ENCODE measurements at places on chromosomes 16 and 17.

DNA sequence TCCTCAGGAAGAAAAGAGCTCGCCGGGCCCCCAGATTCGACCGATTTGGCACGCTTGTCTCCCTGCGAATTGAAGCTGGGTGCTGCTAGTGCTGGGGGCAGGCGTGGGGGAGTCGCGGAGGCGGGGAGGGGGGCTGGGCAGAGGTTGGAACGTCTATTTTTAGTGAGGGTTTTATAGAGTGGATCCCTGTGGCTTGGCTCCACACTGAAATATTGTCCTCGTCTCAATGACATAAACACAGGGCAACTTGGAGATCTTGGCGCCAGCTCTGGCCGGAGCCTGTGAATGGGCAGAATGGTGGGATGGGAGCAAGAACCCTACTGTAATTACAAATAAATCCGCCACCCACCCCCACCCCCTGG lies 15.7 kb upstream of the NOG start:
- DNase-seq: no peak

GRCh38 chr17:13996748-13997147 lies 72.6 kb upstream of the COX10 start:
- no peak for DNase-seq

DNA sequence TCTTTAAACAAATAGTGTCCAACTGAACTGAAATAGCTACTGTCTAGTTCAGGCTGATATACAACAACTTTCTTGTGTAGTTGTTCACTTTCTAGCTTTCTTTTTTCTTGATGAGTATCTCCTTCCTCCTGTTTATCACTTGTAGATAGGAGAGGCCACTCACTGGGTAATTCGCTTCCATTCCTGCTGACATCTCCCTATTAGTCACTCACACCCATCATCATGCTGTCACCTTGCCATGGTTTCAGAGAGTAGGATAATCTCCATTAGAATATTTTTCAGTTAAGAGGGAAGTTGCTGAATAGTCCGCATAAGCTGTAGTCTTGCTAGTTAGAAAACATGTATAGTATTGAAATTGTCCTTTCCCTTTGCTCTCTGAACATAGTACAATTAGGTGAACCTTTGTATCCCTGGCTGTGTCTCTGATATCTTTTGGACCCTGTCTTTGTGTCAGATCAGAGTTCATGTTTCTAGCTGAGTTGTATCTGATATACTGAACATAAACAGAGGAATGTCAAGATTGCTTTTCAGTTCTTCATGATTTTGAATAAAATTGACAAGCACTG lies 64.4 kb upstream of the RASL10B start:
- no peak for DNase-seq

GRCh38 chr16:13332713-13333255 lies 431.4 kb downstream of the SHISA9 start:
- DNase-seq: no peak

DNA sequence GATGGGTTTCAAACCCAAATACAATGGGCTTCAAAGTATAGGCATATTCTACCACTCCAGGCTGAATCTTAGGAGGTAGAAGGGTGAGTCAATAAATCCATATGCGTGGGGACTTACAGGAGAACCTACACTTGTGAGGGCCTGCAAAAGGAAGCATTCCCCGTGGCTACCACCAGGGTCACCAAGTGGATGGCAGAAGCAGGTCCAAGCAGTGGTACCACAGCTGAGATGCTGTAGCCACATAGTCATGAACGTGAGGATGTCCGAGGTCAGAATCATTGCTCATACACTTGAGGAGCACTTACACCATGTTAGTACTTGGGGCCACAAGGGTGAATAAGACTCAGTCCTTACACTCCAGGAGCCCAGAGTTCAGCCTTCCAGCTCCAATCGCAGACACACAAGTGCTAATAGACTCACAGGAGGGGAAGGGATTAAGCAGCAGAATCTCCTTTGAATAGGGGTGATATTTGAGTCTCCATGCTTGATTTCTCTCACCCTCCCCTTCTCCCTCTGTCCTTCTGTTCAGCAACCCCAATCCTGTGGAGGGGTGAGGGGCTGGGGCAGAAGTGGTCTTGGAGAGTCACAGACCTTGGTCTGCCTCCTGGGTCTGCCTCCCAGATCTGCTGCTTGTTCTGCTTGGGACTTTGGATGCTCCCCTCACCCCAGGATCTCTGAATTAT lies 42.5 kb upstream of the ASIC2 start:
- DNase-seq: no peak

DNA sequence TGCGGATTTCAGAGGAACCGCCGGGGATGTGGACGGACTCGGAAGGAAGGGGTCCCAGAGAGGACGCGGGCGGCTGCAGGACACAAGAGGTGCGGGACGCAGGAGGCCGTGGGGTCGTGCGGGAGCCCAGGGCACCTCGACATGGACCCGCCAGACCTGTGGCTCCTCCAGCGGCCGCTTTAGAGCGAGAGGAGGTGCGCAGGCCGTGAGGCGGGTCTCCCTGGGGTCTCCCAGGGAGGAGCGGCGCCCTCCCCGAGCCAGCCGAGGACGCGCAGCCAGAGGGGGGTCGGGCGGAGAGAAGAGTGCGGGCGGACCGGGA lies 6.8 kb upstream of the FLYWCH1 start:
- no peak for DNase-seq

DNA sequence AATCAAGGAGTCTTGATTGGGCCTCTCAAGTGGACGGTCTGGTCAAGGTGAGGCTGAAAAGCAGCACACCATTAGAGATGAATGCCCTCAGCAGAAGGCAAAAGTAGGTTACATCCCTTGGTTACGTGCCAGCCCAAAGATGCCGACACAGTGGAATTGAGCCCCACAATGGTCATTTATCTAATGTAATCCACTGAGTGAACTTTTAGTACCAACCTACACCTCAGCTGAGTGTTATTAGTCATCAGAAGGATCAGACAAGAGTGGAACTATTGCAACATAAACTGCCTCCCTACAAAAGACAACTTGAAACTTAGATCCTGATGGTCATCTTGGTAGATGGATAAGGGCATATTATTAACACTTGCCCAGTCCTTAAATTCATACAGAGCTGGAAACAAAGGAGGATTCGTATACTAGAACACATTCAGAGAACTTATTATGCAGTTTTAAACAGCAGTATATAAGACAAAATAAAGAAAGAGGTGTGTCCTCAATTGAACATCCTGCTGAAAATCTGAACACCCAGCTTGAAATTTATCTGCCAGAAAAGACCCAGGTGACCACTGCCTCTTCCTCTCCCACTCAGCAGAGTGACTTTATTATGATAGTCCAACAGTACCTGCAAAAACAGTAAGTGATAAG lies 2.8 kb downstream of the DCUN1D3 start:
- DNase-seq: no peak

GRCh38 chr17:38587947-38588787 lies 17.6 kb downstream of the SRCIN1 start:
- DNase-seq: no peak

DNA sequence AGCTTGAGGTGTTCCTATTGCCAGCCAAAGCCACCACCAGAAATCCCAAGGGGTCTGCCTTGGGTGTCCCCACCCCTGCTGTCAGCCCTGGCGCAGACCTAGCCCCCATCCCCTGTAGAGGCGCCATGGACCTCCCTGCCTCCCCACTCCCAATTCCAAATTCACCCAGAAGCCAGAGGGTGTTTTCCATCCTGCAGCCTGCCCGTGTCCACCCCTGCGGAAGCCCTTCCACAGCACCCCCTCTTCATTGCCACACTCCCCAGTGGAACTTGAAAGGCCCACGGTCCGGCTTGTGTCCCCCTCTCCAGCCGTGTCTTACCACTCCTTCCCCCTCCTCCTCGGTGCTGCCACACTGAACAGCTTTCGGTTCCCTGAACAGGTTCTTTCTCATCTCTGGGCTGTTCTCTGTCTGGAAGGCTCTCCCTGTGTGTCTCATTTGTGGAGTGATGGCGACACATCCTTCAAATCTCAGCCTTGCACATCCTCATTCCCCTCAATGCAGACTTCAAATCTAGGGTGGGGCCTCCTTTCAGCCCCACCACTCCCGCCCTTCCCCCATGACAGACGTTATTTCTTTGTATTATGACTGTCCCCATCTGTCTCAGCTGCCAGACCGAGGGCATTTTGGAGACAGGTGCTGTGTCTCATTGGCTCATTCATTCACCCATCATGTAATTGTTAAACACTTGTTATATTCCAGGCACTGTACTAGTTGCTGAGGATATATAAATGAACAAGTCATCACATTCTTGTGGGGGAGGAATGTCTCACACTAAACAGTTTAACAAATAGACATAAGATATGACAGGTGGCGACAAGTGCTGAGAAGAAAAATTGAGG lies 36.3 kb downstream of the ADGRG5 start:
- DNase-seq: no peak

DNA sequence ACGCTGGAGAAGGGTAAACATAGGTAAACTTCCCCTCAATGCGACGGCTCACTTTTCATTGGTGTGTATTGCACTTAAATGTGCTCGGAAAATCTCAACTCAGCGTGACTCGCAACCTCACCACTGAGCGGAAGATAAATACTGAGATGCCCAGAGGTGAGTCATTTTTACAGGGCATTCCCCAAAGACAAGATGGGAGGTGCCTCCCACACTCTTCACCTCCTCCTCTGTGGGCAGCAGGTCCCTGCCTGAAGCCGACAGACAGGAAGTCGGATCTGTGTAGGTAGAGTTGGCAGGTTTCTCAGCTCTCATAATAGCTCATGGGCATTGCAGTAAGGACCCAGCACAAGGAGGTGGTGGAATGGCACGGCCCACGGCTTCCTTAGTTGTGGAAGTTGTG lies 274.6 kb upstream of the HSBP1 start:
- DNase-seq: no peak

DNA sequence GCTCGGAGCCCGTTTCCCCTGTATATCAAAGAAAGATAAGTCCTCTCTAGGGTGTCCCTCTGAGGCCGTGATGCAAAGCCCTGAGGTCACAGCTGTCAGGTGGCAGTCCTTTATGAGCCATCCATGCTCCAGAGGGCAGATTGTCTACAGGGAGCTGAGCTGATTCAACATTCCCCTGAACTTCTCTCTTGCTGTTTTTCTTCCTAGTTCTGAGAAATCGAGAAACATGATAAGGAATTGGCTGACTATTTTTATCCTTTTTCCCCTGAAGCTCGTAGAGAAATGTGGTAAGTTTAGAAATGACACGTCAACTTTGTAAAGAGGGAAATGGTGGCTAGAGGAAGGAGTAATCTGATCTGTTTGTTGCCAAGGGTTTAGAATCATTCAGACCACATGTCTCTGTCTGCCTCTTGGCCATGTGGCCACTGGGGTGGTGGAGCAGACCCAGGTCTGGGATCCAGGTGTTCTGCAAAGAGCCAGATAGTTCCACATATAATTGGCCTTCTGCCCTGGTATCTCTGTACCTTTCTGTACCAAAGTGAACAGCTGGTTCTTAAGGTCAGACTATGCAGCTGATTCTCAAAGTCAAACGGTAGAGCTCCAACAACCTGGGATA lies 3.5 kb downstream of the CTNS start:
- no peak for DNase-seq

DNA sequence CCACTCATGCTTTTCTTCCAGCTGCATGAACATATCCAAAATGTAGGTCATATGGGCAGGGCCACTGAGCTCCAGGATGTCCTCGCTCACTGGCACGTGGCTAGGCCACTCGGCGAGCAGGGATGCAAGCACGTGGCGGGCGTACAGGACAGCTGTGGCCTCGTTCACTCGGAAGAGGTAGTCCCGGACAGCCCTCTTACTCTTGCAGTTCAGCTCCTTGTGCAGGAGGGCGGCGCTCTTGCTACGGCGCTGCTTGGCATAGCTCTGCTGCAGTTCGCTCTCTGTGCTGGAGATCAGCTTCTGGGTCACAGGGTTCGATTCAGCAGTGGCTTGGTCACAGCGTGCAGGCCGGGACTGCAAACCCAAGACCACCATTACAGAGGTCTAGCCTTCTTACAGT lies 53.1 kb upstream of the ATP2A3 start:
- DNase-seq: no peak

DNA sequence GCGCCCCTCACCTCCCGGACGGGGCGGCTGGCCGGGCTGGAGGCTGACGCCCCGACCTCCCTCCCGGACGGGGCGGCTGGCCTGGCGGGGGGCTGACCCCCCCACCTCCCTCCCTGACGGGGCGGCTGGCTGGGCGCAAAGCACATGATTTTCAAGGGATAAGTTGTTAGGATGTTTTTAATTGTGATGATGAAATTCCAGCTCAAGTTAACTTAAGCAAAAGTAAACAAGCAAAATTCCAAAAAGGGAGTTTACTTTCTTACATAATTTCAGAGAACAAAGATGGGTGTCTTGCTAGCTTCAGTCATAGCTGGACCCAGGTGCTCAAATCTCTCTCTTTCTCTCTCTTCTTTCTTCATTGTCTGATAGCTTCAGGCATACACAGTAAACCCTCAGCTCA lies 33.6 kb upstream of the MED9 start:
- no peak for DNase-seq

- DNase-seq: no peak
Observed at GRCh38 chr16:17303101-17303500, 167.7 kb downstream of the XYLT1 start.

GRCh38 chr16:49014277-49015224 lies 267.1 kb downstream of the CBLN1 start:
- no peak for DNase-seq

DNA sequence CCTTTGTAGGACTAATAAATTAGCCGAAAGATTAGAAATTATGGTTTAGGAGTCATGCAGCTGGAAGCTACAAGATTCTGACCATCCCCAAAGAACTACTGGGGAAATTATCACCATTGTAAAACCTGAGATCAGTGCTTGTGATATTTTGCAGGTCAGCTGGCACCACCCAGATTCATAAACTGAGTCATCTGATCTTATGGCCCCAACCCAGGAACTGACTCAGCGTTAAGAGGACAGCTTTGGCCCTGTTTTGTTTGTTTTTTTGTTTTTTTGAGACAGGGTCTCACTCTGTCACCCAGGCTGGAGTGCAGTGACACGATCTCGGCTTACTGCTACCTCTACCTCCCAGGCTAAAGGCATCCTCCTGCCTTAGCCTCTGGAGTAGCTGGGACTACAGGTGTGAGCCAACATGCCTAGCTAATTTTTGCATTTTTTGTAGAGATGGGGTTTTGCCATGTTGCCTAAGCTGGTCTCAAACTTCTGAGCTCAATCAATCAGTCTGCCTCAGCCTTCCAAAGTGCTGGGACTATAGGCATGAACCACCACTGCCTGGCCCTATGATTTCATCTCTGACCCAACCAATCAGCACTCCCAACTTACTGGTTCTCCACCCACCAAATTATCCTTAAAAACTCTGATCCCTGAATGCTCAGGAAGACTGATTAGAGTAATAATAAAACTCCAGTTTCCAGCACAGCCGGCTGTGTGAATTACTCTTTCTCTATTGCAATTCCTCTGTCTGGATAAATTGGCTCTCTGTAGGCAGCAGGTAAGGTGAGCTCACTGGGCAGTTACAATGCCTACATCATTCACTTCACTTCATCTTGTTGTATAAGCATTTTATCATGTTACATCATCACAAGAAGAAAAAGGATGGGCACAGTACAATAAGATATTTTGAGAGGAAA lies 79.4 kb upstream of the KSR1 start:
- no peak for DNase-seq

GRCh38 chr16:82584553-82585152 lies 42.1 kb upstream of the CDH13 start:
- no peak for DNase-seq

Data from HuH-7.5 (cell line).